ENCODE measurements at places on chromosomes 13 and 19.

- no peak for DNase-seq
These were observed 77.1 kb downstream of the FNDC3A start for GRCh38 chr13:49052813-49053212.

GRCh38 chr19:48169939-48170803 lies at the start of the genes LIG1 and ZSWIM9:
Gene LIG1 (minus strand): TSS chr19:48170344. CDS start chr19:48165566, 4,778 bp downstream.
Gene ZSWIM9 (plus strand): TSS chr19:48170680. CDS start chr19:48171803, 1,123 bp downstream.
- peak; percentile 81 for DNase-seq

DNA sequence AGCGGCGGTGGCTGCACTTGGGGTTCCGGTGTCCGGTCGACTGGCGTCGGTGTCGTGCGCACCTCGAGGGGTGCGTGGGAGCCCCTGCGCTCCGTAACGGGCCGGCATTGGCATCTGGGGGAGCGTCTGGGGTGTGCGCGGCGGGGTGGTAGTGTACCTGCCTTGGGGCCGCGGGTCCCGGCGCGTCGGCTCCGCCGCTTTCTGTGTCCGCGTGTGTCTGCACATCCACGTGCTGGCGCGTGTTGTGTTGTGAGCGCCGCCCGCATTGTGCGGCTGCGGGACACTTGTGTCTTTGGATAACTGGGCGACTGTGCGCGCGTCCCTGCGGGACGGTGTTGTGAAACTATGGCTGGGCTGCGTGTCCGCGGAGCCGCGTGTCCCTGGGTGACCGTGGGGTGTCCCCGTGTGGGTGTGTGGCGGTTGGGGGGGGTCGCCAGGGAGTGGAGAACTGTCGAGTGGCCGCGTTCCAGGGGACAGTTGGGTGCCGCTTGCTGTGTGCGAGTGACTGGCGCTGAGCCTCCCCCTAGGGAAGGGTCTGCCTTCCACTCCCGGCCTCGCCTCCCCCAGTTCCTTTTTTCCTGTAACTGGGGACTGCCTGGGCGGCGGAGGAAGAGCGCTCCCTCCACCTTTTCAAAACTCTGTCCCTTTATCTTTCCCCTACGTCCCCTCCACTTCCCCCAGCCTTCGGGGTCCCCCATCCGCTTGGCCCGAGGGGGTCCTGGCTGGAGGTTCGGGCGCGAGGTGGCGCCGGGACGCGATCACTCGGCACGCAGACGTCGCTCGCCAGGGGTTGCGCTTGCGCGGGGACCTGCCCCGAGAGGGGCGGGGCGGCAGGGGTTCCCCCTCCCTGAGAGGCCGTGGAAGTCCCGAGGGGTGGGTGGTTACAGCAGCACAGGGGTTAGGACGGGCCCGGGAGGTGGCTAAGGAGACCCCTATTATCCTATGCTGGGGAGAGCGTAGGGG lies 5.7 kb upstream of the NFIC start:
- peak; percentile 46 for DNase-seq

DNA sequence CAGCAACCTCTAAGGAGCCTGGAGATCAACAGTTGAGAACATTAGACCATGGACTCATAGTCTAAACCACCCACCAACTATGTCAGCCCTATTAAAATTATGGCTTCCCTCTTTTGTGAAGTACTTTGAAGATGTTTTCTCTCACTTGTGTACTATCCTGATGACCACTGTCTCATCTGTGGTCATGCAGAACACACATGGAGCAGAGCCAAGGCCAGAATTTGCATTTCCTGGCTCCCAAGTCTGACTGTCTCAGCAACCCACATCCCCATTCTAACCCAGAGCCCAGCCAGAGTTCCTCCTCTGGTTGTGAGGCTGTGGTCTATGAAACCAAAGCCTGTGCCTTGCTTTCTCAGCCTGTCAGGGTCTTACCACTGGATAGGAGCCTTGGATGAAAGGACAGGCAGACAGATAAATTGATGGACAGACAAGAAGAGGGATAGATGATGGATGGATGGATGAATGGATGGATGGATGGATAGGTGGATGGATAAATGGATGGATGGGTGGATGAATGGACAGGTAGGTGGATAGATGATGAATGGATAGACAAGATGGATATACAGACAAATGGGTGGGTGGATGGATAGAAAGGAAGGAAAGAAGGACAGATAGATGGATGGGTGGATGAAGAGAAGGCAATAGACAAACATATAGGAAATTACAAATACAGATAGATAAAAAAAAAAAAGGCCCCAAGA lies 35.4 kb downstream of the ZNF557 start:
- DNase-seq: no peak

DNA sequence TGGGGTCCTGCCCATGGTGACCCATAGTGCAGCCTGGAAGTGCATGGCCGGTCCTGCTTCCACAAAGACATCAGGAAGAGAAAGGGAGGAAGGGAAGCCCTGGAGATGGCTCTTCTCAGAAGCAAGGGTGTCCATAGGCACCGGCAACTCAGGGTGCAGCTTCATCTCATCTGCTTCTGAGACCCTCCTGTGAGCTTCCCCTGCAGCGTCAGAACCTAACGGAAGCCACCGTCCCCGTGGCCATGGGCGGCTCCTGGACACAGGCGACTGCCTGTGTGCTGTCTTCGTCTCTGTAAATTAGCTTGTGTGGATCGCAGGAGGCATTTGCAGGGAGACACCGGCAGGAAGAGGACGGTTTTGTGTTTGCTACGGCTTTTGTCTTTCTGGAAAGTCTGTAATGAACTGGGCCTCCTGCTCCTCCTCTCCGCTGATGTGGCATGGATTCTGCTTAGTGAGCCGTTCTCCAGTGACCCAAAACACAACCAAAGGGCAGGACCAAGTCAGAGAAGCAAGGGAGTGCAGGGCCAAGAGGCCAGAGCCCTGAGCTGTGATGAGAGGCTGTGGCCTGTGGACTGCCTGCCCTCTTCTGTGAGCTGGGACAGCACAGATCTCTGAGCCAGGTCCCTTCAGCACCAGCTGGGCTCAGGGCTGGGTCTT lies 2.5 kb downstream of the ATP4B start:
- DNase-seq: no peak

GRCh38 chr13:33433316-33433715 lies 147.8 kb upstream of the STARD13 start:
- DNase-seq: no peak

- no peak for DNase-seq
These were observed 3.9 kb downstream of the MYO1F start for GRCh38 chr19:8573316-8573715.

DNA sequence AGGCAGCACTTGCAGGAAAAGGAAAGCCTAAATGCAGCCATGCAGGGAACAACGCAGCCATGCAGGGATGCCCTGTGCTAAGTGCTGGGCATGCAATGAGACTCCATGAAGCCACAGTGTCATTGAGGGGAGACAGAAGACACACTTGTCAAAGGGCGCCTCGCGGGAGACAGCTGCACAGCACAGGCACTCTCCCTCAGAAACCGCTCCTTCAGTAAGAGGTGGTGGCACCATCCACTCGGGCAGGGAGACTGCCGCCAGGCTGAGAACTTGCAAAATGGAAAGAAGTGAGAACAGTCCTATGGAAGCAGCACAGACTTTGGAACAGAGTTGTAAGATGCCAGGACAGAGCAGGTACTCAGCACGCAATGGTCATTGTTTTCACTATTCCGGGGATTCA lies 51.1 kb downstream of the GGACT start:
- no peak for DNase-seq

GRCh38 chr19:13149628-13150186 lies 468 bp downstream of the STX10 start:
- no peak for DNase-seq

- DNase-seq: no peak
These were observed 4.3 kb downstream of the FOSB start for GRCh38 chr19:45471931-45472562.

- DNase-seq: no peak
These were observed 7.4 kb downstream of the ACTMAP start for GRCh38 chr19:40742886-40743285.

GRCh38 chr13:36359301-36359950 lies 13.2 kb upstream of the SPART start:
- DNase-seq: no peak

- no peak for DNase-seq
These were observed 1.1 kb downstream of the SLC15A1 start for GRCh38 chr13:98751367-98751782.

DNA sequence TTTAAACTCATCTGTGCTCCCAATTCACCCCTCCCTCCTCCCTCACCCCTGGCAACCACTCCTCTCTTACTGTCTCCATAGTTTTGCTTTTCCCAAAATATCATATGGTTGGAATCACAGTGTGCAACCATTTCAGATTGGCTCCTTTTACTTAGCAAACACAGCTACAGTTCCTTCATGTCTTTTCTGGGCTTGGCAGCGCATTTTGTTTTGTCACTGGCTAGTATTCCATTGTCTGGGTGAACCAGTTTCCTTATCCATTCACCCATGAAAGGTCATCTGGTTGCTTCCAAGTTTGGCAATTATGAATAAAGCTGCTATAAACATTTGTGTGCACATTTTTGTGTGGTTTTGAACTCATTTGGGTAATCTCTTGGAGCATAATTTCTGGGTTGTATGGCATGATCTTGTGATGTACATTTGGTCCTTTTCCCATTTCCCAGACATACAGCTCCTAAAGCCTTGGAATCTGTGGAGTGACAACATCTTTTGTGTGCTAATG lies 23.9 kb upstream of the GAS6 start:
- DNase-seq: no peak

GRCh38 chr13:39209731-39210531 lies 171.7 kb downstream of the NHLRC3 start:
- DNase-seq: no peak

DNA sequence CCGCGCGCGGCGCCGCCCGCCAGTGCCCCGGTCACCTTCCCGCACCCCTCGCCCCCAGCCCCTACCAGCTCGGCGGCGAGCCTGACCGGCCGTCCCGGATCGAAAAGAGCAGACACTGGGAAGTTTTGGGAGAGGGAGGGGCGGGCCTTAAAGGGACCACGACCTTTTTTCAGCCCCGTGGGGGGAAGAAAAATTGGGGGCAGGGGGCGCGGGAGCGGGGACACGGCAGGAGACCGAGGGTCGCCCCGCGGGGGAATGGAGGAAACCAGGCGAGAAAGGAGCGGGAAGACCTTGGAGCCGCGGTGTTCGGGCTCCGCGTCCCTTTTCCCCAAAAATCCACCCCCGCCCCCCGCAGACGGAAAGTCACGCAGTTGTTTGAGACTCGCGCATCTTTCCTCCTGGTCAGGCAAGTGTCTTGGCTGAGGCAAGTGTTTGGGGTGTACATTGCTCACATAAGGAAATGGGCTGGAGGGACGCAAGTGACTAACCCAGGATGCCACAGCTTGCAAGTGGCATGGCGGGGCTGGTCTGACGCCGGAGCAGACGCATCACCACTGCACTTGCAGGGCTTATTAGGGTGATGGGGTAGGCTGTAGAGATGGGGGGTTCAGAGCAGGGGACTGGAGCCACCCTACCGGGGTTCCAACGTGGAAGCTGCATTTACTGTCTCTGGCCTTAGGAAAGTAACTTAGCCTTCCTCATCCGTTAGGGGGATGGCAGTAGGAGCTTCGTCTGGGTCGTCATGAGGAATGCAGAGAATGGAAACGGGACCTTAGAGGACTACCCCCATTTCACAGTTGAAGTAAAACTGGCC lies 2.7 kb upstream of the HNRNPL start:
- no peak for DNase-seq

GRCh38 chr19:16360738-16361137 lies 36.1 kb downstream of the KLF2 start:
- no peak for DNase-seq

- no peak for DNase-seq
These were observed 7.1 kb upstream of the ZNF823 start for GRCh38 chr19:11745869-11746268.

DNA sequence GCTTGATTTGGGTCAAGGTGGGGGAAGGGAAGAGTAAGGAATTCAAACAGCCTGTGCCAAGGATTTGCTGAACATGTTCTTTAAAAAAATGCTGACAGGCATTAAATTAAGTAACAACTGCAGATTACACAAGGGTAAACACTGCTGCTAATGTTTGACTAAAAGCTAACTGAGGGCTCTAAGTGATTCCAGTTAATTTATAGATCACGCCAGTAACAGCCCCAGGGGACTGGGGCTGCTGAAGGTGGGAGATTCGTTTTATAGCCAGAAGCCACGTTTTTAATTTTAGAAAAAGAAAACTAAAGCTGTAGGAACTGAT lies 321.7 kb downstream of the DLEU7 start:
- no peak for DNase-seq

DNA sequence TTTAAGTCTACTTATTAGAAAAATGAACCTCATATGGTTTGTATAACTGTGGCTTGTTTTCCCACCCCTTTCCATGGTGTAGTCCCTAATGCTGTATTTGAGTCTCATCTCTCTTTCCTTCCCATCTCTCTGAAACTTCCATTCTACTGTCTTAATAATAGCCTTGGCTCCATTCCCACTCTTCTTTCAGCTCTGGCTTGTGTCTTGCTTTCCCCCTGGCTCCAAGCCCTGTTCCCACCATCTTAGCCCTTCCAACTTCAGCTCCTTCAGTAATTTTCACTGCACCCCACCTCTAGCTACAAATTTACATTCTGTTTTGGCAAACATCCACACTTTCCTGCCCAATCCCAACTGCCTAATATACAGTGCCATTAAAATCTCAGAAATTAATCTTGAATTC lies 137.5 kb downstream of the SLITRK6 start:
- DNase-seq: no peak

DNA sequence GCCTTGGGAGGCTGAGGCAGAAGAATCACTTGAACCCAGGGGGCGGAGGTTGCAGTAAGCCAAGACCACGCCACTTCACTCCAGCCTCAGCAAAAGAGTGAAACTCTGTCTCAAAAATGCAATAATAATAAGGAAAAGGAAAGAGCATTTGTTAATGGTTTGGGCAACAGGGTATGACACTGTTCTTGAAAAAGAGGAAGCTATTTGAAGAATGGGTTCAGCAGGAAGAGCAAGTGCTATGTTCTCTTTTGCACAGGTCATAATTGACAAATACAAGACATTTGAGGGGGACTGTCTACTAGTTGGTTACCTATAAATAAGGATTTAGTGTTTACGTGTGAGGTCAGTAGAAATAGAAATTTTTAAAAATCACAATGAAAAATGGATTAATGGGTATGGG lies 218.3 kb downstream of the DCT start:
- no peak for DNase-seq

DNA sequence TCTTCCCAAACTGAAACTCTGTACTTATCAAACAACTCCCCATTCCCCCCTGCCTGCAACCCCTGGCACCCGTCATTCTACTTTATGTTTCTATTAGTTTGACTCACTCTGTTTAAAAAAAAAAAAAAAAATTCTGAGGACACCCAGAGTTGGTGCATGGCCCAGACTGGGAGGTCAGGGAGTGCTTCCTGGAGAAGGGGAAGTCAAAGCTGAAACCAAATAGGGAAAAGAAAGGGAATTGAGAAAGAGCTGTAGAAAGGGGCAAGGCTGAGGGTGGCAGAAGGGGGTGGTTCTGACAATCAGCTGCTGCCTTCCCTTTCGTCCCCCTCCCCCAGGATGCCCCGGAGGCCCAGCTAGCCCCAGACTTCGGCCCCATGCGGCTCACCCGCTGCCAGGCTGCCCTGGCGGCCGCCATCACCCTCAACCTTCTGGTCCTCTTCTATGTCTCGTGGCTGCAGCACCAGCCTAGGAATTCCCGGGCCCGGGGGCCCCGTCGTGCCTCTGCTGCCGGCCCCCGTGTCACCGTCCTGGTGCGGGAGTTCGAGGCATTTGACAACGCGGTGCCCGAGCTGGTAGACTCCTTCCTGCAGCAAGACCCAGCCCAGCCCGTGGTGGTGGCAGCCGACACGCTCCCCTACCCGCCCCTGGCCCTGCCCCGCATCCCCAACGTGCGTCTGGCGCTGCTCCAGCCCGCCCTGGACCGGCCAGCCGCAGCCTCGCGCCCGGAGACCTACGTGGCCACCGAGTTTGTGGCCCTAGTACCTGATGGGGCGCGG lies 9.0 kb upstream of the STRN4 start:
- no peak for DNase-seq

Data from stimulated activated CD8-positive, alpha-beta memory T cell treated with anti-CD3 and anti-CD28 coated beads, Interleukin-4, amount 100 ng/mL, for 1 hour (primary cell).